ENCODE measurements at places on chromosomes 5 and 9. TPM values are rescaled to one million over a fixed set of nuclear protein-coding genes. Genes with fewer than 3 reads are reported as not detected.

CORO2A gene
- 17.4 TPM for total RNA-seq

ADAMTS16 gene
- total RNA-seq, result 0.49 TPM

LRRC14B gene
- not detected for total RNA-seq

ARHGEF39 gene
- 1.2 TPM for total RNA-seq

MEGF10 gene
- total RNA-seq, result 0.74 TPM

RGMB gene
- total RNA-seq, result 39.0 TPM

BHMT2 gene
- 4.2 TPM for total RNA-seq

ZBTB26 gene
- total RNA-seq, result 7.9 TPM

LTC4S gene
- total RNA-seq, result 10.6 TPM

AGTPBP1 gene
- 12.3 TPM for total RNA-seq

IGFBPL1 gene
- not detected for total RNA-seq

BTNL3 gene
- total RNA-seq, result not detected

SPATA31E1 gene
- total RNA-seq, result not detected

ARHGEF37 gene
- total RNA-seq, result 17.7 TPM
